ENCODE measurements at places on chromosomes 16 and 17.
A peak's percentile ranks its signal among the peaks of the same experiment; 100 is the strongest.

DNA sequence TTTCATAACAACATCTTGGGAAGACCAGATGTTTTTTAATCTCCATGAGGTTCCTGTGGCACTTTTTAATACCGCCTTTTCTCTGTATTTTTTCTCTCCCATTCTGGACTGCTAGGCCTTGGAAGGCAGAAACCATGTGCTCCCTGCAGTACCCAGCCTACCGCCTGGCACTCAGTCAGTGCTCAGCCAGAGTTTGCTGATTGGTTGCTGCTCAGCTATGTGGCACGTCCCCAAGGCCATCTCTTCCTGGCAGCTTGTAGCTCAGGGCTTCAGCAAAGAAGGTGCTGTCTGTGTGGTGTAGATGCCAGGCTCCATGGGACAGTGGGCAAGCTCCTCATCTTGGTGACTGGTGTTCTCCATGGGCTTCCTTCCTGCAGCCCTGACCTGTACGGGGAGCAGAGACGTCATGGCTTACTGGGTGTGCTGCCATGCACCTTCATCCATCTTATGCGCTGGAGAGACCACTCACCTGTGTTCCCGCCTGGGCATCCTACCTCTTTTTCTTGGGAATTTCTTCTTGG, 86.7 kb downstream of the CLEC16A start:
- DNase-seq: no peak

DNA sequence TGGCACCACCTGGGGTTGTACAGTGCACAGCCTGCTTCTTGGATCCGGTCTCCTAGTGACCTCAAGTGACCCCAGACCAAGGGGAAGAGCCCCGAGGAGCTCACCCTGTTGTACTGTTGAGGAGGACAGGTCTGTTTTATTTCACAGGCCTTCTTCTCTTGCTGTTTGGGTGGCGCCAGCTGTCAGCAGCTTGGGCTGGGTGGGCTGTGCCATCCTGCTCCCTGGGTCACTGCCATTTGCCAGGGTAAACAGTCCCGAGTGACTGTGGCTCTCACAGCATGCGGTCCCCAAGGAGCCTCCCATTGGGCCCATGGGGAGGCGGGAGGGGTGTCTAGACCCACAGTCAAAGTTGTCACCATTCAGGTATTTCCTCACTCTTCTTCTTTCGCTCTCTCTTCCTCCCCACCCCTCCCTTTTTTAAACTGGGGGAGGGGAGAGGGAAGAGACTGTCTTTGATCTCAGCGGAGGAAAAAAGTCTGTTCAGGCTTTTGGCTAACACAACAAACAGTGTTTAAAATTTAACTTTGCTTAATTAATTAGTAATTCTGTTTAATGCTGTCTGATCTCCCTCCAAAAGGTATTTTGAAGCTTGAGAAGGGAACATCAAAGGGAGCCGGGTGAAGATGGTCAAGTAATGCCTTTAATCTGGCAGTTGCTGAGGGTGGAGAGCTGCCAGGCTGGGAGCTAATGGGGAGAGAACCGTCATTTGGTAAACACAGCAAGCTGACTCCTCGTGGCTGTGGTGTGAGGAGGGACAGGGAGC, 64.0 kb downstream of the SNX20 start:
- DNase-seq: no peak

GRCh38 chr17:42667088-42667951, 8.2 kb downstream of the TUBG2 start:
- DNase-seq: no peak

- no peak for DNase-seq
Measured at GRCh38 chr16:84049403-84050060, 6.9 kb upstream of the SLC38A8 start.

DNA sequence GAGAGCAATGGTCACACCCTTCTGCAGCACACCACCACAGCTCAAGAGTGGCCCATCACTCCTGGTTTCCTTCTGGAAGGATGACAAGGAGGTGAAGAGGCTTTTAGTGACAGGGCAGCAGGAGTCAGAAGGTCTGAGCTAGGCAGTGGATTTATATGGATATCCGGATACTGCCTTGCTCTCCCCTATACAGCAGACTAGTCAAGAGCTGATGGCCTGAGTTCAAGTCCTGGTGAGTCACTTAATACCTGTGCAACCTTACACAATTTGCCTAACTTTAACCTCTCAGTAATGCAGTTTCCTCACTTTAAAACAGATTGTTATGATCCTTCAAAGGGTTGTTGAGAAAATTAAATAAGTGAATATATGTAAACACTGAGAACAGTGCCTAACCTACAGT, 22.9 kb downstream of the MYO18A start:
- no peak for DNase-seq

GRCh38 chr17:79393358-79394052, 217.3 kb downstream of the RBFOX3 start:
- peak; percentile 21 for DNase-seq

DNA sequence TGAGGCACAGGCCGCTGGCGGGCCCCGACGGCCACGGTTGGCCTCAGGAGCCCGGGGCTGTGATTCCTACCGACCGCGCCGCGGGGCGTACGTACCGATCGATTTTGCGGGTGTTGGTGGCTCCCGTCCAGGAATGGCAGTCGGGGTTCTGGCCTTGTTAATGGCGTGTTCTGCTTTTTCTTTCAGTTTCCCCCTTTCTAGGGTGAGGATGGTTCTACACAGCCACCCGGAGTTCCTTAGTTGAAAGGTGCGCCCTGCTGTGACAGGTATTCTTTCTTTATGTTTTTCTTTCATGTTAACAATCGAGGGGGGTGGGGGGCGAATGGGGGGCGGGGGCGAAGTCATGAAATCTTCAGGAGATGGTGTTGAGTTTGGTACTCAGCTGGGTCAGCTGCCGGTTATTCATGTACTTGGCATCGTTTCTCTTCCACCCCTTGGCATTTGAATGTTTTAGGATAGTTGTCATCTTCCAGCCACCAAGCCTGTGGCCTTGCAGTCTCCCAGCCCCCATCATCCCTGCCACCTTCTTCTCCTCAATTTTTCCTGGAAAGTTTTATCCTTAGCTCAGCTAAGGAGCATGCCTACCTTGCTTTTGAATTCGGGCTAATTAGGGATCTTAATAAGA, 802 bp downstream of the CYLD start:
- no peak for DNase-seq

DNA sequence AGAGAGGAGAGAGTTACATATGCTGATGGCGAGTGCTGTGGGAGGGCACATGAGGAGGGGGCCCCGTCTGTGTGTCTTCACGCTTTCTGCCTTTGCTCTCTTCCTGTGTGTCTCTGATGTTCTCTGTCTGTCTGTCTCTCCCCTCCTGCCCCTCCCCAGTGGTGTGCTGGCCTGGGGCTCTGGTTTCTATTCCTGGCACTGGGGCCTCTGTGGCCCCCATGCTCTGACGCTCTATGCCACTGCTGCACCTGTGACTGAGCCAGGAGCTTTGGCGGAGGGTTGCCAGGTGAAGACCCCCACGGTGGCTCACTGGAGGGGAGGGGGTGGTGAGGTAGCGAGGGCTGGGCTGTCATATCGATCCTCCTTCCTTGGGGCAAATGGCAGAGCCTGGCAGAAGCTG, 24.6 kb upstream of the BRD7 start:
- DNase-seq: no peak
